ENCODE measurements at places on chromosomes 11 and 22. TPM values are rescaled to one million over a fixed set of nuclear protein-coding genes. Genes with fewer than 3 reads are reported as not detected.

Gene SLC5A1
- polyA plus RNA-seq, result 0.37 TPM

DNA sequence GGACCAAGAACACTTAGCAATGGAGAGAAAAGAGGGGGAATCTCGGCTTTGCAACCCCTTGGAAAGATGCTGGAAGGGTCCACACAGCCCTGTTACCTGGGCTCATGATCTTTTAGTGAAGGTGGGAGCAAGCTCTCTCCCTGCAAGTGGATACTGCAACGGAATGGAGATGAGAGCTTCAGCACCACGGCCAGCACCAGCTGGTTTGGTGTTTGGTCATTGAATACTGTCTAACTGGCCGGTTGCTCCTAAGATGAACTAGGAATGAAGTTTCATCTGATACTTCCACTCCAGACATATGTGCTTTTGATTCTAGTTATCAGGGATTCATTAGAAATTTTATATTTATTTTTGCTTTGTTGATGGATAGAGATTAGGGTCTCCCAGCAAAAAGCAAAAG is 16.3 kb downstream of the HTR3A start:
- peak; percentile 38 for DNase-seq

DNA sequence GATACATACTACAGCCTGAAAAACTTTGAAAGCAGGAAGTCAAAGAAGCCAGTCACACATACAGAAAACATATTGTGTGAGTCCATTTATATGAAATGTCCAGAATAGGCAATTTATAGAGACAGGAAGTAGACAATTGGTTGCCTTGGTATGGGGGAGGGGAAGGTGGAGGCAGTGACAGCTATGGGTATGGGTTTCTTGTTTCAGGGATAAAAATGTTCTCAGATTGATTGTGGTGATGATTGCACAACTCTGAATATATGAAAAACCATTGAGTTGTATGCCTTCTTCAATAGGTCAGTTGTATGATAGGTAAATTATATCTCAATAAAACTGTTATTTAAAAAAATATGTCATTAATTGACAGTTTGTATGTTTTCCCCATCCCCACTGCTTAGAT is 137.6 kb downstream of the SNX19 start:
- DNase-seq, result no peak

DNA sequence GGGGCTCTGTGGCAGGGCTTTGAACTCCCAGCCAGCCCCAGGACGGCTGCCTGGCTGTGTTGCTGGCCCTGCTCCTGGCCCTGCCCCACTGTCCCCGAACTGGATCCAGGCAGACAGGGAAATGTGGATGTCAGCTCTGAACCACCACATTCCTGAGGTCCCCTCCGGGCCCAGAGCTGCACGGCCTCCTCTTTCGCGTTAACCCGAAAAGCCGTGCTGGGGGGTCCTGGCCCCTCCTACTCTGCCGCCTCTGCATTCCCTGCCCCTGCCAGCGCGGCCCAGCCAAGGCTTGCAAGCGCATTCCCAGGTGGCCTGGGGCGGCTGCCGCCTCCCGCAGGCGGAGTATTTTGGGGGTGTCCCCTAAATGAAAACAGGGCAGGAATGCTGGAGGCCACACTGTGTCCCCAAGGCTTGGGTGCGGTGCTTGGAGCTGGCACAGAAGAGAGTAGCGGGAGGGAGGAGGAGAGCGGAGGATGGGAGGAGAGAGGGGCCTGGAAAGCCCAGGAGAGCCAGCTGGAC is 5.4 kb downstream of the LINC01488 start:
- DNase-seq, result peak; percentile 40

Gene TYMP
- 4.9 TPM for polyA plus RNA-seq

Gene TOLLIP
- 19.3 TPM for polyA plus RNA-seq

GRCh38 chr11:91880660-91881059 is 344.0 kb upstream of the FAT3 start:
- no peak for DNase-seq

- DNase-seq, result no peak
Measured at GRCh38 chr11:9689721-9690120, 25.8 kb downstream of the SWAP70 start.

- no peak for DNase-seq
Measured at GRCh38 chr11:126547691-126548090, 192.2 kb downstream of the ST3GAL4 start.

GRCh38 chr11:60172011-60172410 is 10.9 kb downstream of the MS4A6A start:
- DNase-seq, result no peak

DNA sequence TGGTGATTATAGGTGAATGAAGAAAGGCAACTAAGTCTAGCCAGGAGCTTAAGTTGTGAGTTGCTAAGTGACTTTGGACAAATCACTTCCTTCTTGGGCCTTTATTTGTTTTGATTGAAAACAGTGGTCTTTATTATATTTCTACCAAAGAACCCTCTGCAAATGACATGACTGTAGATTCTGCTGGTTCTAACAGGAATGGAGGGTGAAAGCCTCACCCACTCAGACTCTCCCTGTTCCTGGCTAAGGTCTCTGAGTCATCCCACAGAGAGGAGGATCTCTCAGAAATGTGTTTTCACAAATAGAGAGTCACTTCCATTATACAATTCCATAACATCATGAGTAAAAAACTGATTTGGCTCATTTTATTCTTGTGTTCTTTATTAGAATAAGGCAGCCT is 583.9 kb upstream of the LRRC4C start:
- DNase-seq, result no peak
